ENCODE measurements at places on chromosomes 1 and 21.

- DNase-seq = no peak
Observed at GRCh38 chr1:176243746-176244145, 36.7 kb upstream of the COP1 start.

GRCh38 chr1:19725606-19726005, 60.9 kb downstream of the HTR6 start:
- no peak for DNase-seq

DNA sequence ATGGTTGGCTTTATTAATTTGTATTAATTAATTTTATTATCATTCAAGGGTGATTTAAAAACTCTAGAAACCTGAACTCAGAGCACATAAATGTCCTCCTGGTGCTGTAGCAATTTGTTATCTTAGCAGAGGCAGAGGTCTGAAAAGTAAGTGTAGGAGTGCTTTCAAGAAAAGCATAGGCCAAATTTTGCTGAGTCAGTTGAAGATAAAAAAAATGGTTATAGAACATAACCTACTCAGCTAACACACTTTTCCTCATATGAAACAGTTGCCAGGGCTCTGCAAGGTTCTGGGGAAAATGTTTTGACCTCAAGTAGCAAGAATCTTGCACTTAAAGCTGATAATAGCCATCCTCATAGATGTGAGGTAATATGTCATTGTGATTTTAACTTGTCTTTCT, 53.5 kb upstream of the CHODL start:
- no peak for DNase-seq

DNA sequence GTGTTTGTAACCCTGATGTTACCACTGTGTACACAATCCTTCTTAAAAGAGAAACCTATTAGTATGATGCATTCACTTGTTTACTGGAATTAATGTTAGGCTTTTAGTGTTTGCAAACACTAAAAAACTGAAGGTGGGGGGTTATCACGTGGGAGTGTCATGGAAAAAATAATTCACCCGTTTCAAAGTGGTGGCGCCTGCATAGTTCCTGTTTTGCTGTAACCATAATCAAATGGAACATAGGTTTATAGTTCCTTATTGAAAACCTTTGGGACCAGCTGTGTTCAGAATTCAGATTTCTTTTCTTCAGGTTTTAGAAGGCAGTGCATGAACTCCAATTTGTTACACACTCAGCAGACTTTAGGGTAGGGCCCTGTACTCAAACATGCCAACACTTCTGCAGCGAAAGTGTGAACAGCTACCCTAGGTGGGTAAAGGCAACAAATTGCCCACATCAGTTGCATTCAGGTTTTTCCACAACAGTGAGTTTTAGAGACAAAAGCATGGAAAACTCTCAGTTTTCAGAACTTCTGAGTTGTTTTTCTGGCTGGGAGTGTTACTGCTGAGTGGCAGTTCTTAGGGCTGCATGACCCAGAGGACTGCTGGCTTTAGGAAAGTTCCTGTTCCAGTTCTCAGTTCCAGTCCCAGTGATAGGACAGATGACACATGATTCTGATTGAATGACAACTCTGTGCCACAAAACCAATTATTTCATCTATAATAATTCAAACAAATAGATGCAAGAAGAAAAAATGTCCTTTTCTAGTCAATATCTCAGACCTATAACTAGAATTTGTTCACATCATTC, 29.1 kb upstream of the IVNS1ABP start:
- DNase-seq = no peak

- no peak for DNase-seq
Observed at GRCh38 chr1:54811739-54812655, 10.9 kb upstream of the TTC22 start.

GRCh38 chr1:5571438-5571837, 420.8 kb downstream of the NPHP4 start:
- no peak for DNase-seq

DNA sequence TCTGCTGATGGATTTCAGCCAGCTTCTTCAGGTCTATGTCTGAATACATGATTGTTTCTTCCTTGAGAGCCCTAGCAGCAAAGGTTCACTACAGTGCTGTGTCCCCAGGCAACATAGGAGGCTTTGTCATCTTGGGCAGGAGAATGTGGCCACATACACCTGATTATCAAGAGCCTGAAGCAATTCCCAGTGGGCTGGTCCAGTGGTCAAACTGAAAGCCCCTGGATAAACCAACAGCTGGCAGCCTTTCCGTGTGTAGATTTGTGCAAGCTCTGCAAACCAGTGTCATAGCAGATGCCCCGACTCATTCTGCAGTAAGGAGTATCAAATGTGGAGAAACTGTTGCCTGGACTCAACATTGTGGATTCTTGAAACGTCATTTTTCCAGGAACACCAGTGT, 2.3 kb upstream of the GIPC2 start:
- DNase-seq = no peak

GRCh38 chr1:234533034-234533891, 54.3 kb upstream of the TARBP1 start:
- peak; percentile 77 for DNase-seq

DNA sequence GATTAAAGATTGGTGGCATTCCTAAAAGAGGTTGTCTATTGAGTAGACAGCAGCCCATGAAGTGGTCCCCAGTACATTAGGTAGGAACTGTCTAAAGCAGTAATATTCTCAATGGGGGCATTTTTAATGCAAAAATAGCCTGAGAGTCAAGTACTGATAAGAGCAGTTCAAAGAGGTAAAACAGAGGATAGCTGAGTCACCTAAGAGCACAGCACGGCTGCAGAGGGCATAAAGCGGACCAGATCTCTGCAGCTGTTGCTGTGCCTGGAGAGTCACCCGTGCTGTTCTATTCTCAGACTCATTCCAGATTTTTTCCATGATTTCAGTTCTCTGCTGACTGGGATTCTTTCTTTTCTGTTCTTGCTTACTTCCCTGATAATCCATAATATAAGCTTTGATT, 313.2 kb downstream of the OLFM3 start:
- DNase-seq = no peak

Data from urinary bladder (tissue), 4 donors.